Mononuclear cell (primary cell): ENCODE measurements at places on chromosomes 7 and 10. TPM values are rescaled to one million over a fixed set of nuclear protein-coding genes. Genes with fewer than 3 reads are reported as not detected.

GNAT3 gene
- total RNA-seq, result not detected

LDB3 gene
- total RNA-seq, result not detected

EGFR gene
- 0.10 TPM for total RNA-seq

STOX1 gene
- total RNA-seq, result 0.21 TPM

CDK14 gene
- 11.1 TPM for total RNA-seq

TACR2 gene
- not detected for total RNA-seq

WNT2 gene
- total RNA-seq, result under 0.01 TPM

CCL24 gene
- total RNA-seq, result not detected

APBB1IP gene
- total RNA-seq, result 38.0 TPM

TEX36 gene
- not detected for total RNA-seq

TRDMT1 gene
- total RNA-seq, result 24.5 TPM

TMEM184A gene
- not detected for total RNA-seq

SPDYE9 gene
- not detected for total RNA-seq

ARL3 gene
- total RNA-seq, result 0.84 TPM

EPDR1 gene
- total RNA-seq, result 0.42 TPM

TMEM176B gene
- total RNA-seq, result 4.7 TPM
